ENCODE measurements at places on chromosomes 6 and 20. TPM values are rescaled to one million over a fixed set of nuclear protein-coding genes. Genes with fewer than 3 reads are reported as not detected.

The LIME1 gene
- total RNA-seq = 21.0 TPM

The SCUBE3 gene
- total RNA-seq = 35.3 TPM

The MROH8 gene
- total RNA-seq = 5.7 TPM

The CLVS2 gene
- 0.69 TPM for total RNA-seq

The PTK7 gene
- 142 TPM for total RNA-seq

The ADGRF4 gene
- total RNA-seq = 2.6 TPM

The GSTA3 gene
- total RNA-seq = not detected

The MEI4 gene
- total RNA-seq = 2.6 TPM

The APCDD1L gene
- not detected for total RNA-seq

The PTGIS gene
- 19.3 TPM for total RNA-seq

The HLA-DRB5 gene
- 0.60 TPM for total RNA-seq

The TTK gene
- 22.1 TPM for total RNA-seq

The RNF217 gene
- 22.6 TPM for total RNA-seq

The ZNF341 gene
- 8.3 TPM for total RNA-seq

The HSPA12B gene
- not detected for total RNA-seq

The ZC3H12D gene
- total RNA-seq = 0.48 TPM

The ADGB gene
- 0.04 TPM for total RNA-seq

The BPIFB1 gene
- not detected for total RNA-seq

The PRKN gene
- total RNA-seq = 4.6 TPM

The NRSN1 gene
- total RNA-seq = not detected

The MPIG6B gene
- not detected for total RNA-seq

The EPM2A gene
- 14.7 TPM for total RNA-seq

The KIF13A gene
- total RNA-seq = 44.5 TPM

The TFAP2D gene
- total RNA-seq = not detected

The ZC2HC1B gene
- total RNA-seq = not detected

The HLA-G gene
- total RNA-seq = 0.38 TPM

The NEURL2 gene
- 6.3 TPM for total RNA-seq

The RIPOR3 gene
- total RNA-seq = 0.29 TPM

The TGM2 gene
- 0.72 TPM for total RNA-seq

The C6orf118 gene
- total RNA-seq = 1.9 TPM

The PGBD1 gene
- total RNA-seq = 11.7 TPM

Measured in progenitor cell of endocrine pancreas (in vitro differentiated cells).